ENCODE measurements at places on chromosomes 1 and 21.

- no peak for DNase-seq
These were observed 15.3 kb downstream of the MFSD2A start for GRCh38 chr1:39970274-39970673.

- no peak for DNase-seq
These were observed 20.2 kb downstream of the COL18A1 start for GRCh38 chr21:45424854-45425795.

DNA sequence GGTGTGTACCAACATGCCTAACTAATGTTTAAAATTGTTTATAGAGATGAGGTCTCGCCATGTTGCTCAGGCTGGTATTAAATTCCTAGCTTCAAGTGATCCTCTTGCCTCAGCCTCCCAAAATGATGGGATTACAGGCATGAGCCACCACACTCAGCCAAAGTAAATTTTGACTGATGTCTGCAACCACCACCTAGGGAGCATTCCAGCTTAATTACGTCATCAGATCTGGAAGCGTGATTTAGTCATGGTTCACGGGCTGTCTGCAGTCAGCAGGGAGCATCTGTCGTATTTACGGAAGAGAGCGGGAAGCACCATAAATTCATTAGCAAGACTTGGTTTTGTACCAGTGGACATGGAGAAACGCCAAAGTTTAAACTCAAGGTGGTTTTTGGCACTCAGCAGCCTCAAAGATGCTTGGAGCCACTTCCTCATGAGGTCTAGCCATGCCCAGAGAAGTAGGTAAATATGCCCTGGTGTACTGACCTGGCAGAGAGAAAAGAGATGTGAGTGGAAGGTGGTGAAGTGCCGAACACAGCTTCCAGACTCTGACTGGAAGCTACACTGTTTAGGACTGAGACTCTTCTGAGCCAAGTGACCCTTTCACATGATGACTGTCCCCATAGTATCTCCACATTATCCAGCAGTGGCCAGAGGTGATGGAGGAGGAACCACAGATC is 60.8 kb upstream of the SLC35F3 start:
- no peak for DNase-seq

DNA sequence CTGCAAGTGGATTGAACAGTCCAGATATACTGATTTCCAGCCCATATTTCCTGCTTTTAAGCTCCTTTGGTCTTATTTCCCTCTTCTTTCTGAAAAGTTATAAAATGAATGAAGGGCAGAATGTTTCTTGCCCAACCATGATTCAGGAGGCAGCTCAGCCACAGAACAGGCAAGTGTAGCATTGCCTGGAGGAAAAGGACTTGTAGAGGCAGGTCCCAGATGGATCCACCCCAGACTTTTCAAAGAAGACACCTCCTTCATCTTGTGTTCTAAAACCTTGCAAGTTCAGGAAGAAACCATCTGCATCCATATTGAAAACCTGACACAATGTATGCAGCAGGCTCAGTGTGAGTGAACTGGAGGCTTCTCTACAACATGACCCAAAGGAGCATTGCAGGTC is at the start of gene CLCA2:
Gene CLCA2, plus strand, starts transcription at position 299 of the 400 bp plus-strand sequence. Its CDS starts 77 bp downstream, at position 376.
- no peak for DNase-seq

- DNase-seq = no peak
These were observed 3.3 kb downstream of the ENSA start for GRCh38 chr1:150626150-150626549.

DNA sequence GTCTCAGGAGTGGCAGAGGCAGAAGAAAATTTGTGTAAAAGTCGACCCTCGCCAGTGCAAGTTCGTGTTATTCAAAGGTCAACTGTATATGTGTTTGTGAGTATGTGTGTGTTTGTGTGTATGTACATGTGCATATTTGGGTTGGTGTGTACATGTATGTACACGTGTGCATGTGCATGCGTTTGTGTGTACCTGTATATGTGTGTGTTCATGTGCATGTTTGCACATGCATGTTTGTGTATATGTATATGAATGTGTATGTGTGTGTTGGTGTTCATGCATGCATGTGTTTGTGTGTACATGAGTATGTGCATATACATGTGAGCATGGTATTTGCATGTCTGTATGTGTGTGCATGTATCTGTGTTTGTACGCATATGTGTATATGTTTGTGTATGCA is 21.7 kb upstream of the TENT5C start:
- no peak for DNase-seq

DNA sequence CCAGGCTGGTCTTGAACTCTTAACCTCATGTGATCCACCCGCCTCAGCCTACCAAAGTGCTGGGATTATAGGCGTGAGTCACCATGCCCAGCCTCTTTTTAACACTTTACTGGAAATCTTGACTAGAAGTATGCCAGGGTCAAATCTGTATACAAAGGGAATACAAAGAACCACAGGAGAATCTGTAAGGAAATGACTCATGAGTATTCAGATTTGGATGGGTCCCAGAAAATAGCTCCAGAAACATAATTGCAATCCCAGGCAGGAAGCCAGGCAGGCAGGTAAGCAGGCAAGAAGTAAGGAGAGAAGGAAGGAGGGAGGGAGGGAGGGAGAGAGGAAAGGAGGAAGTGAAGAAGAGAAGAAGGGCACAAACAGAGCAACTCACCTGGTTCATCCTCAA is 22.8 kb upstream of the TIAM1 start:
- DNase-seq = peak; percentile 34

GRCh38 chr1:21966247-21967000 is 10.4 kb upstream of the CELA3B start:
- peak; percentile 16 for DNase-seq

Measured in fibroblast of gingiva (primary cell).